ENCODE measurements at places on chromosomes 1 and 21.

GRCh38 chr21:37749132-37749531 lies 167.1 kb downstream of the KCNJ6 start:
- no peak for DNase-seq

- no peak for DNase-seq
These were observed 31.8 kb downstream of the DHRS3 start for GRCh38 chr1:12585951-12586942.

DNA sequence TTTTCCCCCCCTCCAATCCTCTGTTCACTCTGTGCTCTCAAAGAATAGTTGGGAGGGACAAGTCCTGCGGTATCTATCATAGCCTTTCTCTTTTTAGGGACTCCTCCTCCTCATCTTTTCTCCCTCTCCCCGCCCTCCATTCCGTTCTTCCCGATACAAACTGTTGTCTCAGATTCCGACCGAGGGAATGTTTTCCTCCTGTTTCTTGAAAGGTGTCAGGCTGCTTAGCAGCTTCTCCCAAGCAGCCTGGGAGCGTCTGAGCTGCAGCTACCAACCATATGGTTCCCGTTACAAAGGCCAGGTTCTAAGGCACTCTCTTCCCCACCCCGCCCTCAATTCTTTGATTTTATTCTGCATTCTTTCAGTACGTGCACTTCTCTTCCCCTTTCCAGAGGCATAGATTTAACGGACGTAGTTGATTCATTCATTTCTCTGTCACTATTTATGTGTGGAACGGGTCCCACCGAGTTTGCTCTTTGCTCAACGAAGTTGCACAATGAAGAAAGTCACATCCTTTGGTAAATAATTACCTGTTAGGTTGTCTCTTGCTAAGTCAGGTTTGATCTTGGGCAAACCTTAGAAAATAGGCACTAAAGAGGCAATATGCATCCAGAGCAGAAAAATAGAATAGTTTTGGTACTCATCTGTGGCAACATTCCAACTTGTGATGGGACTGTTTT lies 2.8 kb downstream of the ADGRL2 start:
- no peak for DNase-seq

- DNase-seq = no peak
These were observed 58.8 kb downstream of the MAP3K21 start for GRCh38 chr1:233386336-233386735.

DNA sequence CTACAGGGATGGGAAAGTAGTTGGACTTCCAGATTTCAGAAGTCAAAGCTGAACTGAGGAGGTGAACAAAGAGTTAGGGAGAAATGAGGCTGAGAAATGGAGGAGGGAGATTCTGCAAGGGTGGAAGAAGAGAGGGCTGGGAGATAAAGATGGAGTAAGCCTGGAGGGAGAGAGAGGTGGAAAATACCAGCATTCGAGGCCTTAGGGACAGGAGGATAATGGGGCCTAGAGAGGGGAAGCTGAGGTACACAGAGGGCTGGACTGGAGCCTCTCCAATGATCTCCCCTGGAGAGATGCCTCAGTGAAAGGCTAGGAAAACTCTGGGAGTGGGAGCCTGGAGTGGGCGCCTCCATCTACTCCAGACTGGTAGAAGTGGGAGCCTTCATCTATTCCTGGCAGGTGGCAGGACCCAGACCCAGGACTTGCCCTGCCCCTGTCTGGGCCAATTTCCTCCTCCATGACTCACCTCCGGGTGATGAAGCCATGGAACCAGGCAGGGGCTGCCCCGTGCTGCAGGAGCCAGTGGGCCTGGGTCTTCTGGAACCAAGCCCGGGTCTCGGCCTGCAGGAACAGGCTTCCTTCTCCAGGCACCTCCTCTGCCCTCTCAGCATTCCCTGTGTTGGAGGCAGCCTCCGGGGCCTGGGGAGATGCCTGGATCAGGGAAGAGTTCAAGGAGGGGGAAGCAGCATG lies 1.9 kb downstream of the SH2D2A start:
- DNase-seq = no peak

DNA sequence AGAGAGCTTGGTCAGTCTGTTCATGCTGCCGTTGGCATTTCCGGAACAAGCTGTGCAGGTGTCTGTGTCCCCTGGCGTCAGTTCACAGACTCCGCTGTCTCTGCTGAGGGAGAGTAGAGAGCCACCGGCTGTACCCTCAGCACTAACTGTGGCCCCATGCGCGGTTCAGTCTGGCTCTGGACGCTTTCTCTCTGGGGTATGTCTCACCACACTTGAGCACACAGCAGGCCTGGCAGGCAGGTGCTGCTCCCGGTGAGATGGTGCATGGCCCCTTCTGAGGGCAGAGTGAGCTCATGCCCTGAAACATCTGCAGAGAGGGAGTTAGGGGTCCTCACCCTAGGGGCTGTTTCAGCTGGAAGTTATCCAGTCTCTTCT lies 60.0 kb upstream of the TLR5 start:
- no peak for DNase-seq

DNA sequence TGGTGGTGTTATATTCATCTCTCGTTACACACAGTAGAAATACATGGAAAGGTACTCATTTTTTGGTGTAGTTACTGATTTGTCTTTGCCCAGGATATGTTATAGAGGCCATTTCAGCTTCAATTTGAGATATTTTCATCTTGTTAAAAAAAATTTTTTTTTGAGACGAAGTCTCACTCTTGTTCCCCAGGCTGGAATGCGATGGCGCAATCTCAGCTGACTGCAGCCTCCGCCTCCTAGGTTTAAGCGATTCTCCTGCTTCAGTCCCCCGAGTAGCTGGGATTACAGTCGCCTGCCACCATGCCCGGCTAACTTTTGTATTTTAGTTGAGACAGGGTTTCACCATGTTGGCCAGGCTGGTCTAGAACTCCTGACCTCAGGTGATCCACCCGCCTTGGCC lies 19.0 kb downstream of the MORC3 start:
- DNase-seq = no peak

- no peak for DNase-seq
These were observed 96.5 kb upstream of the CLDN14 start for GRCh38 chr21:36576441-36576840.

DNA sequence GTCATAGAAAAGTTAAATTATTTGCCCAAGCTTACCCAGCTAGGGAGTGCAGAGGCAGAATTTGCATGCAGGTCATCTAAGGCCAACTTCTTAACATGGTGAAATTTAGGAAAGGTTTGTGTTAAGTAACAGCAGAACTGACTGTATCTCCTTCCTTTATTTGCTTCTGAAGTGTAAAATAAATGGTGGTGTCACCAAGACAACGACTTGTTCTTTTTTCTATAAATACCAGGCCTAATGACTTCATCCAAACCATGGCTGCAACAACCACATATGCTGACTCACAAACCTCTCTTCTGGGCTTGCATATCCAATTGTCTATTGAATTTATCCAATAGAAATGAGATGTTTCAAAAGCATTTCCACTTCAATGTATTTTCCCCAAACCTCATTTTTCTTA lies 19.1 kb downstream of the COL24A1 start:
- no peak for DNase-seq

DNA sequence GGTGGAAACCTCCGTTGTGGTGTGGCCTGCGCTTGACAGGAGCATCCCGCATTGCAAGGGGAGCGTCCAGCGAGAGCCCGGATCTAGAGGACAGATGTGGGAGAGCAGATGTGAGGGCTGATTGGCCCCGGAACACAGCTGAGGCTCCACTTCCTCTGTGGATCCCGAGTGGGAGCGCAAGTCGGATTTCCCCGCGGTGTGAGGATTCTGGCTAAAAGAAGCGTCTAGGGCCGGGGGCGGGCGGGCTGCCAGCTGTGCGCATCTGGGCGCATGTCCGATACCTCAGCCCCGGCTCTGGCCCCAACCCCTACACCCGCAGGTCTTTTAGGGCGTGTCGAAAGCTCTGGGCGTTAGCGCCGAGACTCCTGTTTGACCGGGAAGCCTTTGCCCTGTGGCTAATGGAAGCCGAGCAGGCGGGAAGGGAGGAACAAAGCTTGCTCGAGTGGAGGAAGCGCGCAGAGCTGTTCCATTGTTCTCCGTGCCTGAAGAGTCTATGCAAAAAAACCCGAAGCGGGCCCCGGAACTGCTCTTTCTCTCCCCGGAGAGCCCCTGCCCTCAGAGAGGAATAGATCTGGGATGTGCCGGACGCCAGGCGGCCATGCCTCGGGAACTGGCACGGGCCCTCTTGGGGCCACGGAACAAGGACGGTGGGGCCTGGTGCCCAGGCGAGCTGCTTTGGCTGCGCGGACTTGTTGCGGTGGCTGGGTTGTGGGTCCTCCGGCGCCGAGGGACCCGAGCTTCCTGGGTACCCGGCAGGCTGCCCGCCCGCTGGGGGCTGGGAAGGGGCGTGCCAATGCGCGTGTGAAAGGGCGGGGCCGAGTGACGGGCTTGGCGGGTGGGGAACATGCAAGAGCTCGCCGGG lies 111.1 kb downstream of the NAV1 start:
- no peak for DNase-seq

GRCh38 chr1:219414250-219414649 lies 198.7 kb downstream of the ZC3H11B start:
- DNase-seq = no peak

DNA sequence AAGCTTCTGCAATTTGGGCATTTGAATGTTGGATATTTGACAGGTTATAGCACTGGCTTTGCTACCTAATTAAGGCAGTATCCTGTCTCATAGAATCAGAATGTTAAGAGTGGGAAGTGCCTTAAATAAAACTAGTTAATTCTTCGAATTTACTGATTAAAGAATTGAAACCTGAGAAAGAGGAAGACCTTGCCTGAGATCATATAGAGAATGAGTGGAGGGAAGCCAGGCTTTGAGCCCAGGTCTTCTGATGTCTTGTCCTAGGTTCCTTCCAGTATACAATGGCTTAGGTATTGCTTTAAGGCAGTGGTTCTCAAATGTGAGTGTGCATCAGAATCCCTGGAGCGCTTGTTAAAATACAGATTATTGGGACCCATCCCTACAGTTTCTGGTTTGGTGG lies 20.9 kb upstream of the SH3BGRL3 start:
- DNase-seq = no peak

DNA sequence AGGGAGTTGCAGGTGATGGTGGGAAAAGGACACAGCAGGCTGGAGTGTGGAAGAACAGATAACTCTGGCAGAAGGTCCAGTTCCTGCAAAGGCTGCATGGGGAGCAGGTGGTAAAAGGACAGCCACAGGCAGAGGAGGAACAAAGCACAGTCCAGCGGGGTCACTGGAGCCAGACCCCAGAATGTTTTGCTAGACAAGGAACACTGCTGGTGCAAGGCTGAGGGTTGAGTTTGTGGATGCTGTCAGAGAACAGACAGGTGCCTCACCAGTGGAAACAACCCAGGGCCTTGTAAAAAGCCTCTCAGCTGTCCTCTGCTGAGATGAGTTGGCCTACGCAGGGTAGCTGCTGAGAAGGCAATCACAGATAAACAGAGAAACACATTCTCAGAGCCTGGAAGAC lies 101.7 kb downstream of the SSBP3 start:
- DNase-seq = peak; percentile 11

DNA sequence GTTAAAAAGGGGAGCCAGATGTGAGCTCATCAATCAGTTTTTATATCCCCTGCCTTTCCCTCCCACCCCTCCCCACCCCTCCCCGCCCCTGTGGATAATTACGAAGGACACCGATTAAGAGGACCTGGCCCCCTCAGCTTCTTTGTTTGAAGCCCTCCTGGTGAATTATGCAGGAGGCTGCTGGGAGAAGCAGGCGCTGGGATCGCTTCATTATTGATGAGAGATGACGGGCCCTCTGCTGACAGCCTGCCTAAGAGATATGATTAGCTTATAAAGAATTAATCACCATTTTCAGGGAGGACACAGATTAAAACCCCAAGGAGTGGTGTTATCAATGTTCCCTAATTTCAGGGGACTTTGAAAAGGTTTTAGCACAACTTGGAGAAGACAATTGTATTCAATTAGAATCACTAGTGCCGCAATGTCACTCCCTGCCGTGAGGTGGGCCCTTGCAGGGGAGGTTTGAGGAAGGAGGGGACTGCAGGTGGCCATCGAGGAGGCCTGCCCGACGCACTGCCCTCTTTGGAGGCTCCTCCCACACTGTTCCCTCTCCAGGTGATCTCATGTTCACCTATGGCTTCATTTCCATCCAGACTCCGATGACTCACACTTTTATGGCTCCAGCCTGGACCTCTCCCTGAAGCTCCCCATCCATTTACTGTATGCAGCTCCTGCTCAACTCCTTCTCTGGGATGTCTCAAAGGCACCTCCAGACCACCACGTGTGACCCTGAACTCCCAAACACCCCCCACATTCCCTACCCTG lies 67.0 kb upstream of the KLHDC7A start:
- no peak for DNase-seq

DNA sequence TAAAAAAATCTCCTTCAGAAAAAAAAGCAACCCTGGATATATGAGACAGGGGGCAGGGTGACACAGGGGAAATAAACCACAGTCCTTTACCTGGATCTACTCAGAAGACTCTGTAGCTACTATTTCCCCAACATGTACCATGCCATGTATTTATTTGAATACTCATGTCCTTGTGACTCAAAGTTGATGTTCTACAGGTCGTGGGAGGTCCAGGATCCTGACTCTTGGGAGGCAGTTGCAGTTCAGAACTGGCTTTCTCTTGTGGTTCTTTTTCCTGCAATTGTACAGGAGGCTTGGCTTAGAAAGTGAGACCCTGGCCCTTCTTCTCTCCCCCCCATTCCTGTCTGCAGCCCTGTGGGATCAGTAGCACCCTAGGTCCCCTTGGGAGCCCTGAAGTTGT lies 5.8 kb upstream of the IL24 start:
- DNase-seq = no peak

- no peak for DNase-seq
These were observed at the start of gene UBASH3A for GRCh38 chr21:42403611-42404231. UBASH3A (plus strand) TSS chr21:42403902; CDS start chr21:42403946, 44 bp downstream.

Measured in cerebellar nuclear complex (tissue), 1 donor.